ENCODE measurements at places on chromosomes 4 and X.

GRCh38 chrX:40761762-40762161, 26.4 kb upstream of the MED14 start:
- no peak for DNase-seq

- DNase-seq: no peak
Observed at GRCh38 chr4:146577111-146577510, 55.4 kb upstream of the SLC10A7 start.

DNA sequence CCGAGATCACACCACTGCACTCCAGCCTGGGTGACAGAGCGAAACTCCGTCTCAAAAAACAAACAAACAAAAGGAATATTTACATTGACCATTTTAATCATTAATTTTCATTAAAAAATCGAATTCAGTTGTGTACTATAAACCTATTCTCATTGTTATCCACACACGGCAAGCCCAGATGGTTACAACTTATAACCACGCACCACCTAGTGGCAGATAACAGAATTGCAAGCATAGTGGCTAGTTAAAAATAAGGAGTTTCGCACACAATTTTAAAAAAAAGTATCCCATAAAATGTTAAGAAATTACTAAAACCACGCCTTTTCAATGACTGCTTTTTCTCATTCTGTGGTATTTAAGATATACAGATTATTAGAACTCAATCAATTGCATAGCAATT, 25.4 kb downstream of the MBNL3 start:
- DNase-seq: no peak

DNA sequence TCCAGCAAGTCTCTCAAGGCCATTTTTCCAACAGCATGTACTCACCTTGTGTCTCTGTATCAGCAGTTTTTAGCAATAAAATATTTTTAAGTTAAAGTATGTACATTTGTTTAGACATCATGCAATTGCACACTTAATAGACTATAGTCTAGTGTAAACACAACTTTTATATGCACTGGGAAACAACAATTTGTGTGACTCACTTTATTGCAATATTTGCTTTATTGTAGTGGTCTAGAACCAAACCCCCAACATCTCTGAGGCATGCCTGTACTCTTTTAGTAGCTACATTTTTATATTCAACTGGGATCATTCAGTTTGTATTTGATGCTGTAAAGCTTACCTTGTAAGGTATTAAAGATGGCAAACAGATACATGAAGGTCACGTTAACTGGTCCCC, 14.7 kb upstream of the PHKA2 start:
- DNase-seq: no peak

DNA sequence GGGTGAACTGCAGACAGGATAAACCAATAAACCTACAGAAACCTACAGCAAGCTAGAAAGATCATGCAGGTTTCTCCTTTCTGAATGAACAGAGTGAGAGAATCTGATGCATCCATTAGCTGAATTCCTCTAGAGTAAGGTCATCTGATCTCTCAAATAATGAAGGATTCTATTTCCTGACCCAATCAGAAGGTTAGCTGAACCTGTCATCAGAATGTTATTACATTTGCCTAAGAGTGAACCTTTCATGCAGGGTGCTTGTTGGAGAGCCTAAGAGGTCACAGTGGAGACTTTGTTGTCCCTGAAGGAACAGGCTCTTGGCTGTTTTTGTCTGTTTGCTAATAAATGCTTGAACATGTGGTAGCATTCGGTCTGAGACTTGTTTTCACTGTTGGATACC, 24.0 kb downstream of the MEPE start:
- DNase-seq: no peak

All from fibroblast of skin of right quadriceps (primary cell).